Effector memory CD4-positive, alpha-beta T cell (primary cell): ENCODE measurements at places on chromosomes 1 and 21.

- no peaks in the 10 kb centered on the region for H3K27me3 ChIP-seq
- H3K27ac ChIP-seq: no peak overlapping the region
- peaks cover 33% of the 10 kb centered on the region for H3K36me3 ChIP-seq
- H3K4me1 ChIP-seq: peaks cover 3% of the 10 kb centered on the region
Measured at GRCh38 chr21:36235058-36235582, 78.5 kb downstream of the DOP1B start.

DNA sequence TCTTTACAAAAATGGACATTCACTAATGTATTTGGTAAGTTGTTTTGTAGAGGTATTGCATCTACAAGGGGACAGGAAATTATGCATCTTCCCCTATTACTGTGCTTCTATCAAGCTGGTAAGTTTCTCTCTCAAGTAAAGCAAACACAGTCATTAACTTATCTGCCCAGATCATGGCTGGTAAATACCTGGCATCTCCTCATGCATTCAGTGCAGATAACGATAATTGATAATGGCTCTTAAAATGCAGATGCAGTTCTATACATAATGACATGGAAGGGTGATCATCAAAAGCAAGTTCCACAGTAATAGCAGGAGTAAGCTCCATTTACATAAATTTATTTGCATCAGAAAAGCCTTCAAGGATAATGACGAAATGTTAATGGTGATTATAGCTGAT lies 122.4 kb downstream of the SIPA1L2 start:
- no peak overlapping the region for H3K4me3 ChIP-seq
- no peaks in the 10 kb centered on the region for H3K36me3 ChIP-seq
- H3K4me1 ChIP-seq: no peaks in the 10 kb centered on the region
- no peak for DNase-seq
- H3K27me3 ChIP-seq: no peaks in the 10 kb centered on the region
- H3K27ac ChIP-seq: no peak overlapping the region

GRCh38 chr1:229287267-229287666 lies 16.4 kb downstream of the RAB4A start:
- H3K4me3 ChIP-seq: no peak overlapping the region
- no peaks in the 10 kb centered on the region for H3K27me3 ChIP-seq
- H3K27ac ChIP-seq: no peak overlapping the region

- no peaks in the 10 kb centered on the region for H3K27me3 ChIP-seq
- no peak overlapping the region for H3K4me3 ChIP-seq
- H3K36me3 ChIP-seq: no peaks in the 10 kb centered on the region
- DNase-seq: no peak
Measured at GRCh38 chr1:228079601-228080263, 2.8 kb upstream of the ARF1 start.

DNA sequence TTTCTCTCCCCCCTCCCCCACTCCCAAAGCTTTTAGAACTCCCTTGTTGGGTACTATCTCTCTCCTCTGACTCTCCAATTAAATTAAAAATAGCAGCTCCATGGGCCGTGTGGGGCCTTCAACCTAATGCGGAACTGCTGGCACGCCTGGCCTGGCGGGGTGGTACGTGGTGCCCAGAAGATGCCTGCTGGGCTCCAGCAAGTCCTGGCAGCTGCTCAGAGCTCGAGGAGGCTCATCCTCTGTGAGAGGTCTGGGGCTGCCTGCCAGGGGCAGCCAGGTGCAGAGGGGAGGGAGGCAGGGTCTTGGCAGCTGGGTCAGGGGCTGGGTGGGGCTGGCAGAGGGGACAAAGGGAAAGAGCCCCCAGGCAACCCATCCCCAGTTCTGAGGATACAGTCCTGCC lies 74.4 kb downstream of the ACTL8 start:
- no peak for DNase-seq
- H3K4me3 ChIP-seq: no peak overlapping the region
- no peaks in the 10 kb centered on the region for H3K36me3 ChIP-seq
- H3K4me1 ChIP-seq: no peaks in the 10 kb centered on the region
- H3K27ac ChIP-seq: no peak overlapping the region

- no peaks in the 10 kb centered on the region for H3K4me1 ChIP-seq
- H3K4me3 ChIP-seq: no peak overlapping the region
- no peaks in the 10 kb centered on the region for H3K36me3 ChIP-seq
- H3K27ac ChIP-seq: no peak overlapping the region
- peaks cover 12% of the 10 kb centered on the region for H3K27me3 ChIP-seq
Measured at GRCh38 chr1:10888291-10888690, 91.8 kb upstream of the CASZ1 start.

DNA sequence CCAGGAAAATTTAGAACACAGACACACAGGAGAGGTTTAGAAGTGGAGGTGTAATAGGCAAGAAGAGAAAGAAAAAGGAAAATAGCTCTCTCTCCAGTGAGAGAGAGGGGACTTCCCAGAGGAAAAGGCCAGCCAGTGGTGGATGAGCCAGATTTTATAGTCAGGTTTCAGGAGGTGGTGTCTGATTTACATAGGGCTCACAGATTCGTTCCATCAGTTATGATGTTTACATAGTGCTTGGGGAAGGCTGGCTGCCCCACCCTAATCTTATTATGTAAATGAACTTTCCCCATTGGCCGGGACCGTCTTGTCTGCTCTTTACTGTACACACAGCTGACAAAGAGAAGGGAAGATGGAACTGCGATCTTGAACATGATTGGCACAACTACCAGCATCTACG lies 797.3 kb downstream of the PLA2G4A start:
- no peak overlapping the region for H3K27ac ChIP-seq
- no peaks in the 10 kb centered on the region for H3K36me3 ChIP-seq
- DNase-seq: no peak
- no peaks in the 10 kb centered on the region for H3K27me3 ChIP-seq
- no peak overlapping the region for H3K4me3 ChIP-seq

DNA sequence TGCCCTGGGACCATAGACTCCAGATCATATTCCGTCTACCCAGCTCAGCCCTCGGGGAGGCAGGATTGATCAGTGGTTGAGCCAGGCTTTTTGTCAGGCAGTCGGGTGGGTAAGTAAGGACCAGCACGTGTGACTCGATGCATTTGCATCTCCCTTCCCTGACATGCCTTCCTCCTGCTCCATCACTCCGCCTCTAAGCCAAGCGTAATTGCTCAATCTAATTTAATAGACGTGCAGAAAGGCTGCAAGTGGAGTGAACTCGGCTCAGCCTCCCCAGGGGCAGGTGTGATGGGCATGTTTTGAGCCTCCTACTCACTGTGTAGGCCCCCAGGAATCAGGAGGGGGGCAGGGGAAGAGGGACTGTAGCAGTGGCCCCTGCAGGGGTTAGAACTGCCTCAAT lies 34.6 kb upstream of the GRIK3 start:
- no peaks in the 10 kb centered on the region for H3K36me3 ChIP-seq
- H3K27me3 ChIP-seq: no peaks in the 10 kb centered on the region
- DNase-seq: no peak
- H3K27ac ChIP-seq: no peak overlapping the region

DNA sequence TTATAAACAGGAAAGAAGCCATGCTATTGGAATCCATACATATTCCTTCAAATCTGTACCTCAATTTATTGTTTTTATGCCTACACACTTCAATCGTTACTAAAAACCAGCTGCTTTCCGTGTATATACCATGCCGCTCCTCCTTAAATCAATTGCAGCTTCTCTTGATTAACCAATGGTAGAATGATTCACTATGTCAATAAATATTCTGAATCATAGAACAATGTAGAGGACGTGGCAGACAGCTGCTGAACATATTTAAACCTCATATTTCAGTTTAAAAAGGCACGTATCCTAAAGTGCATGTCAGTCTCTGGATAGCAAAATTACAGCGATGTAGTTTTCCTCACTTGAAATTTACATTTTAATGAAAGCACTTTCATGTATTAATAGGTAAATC lies 100.4 kb downstream of the MRPL39 start:
- no peaks in the 10 kb centered on the region for H3K36me3 ChIP-seq
- H3K27me3 ChIP-seq: no peaks in the 10 kb centered on the region
- H3K4me3 ChIP-seq: no peak overlapping the region
- H3K4me1 ChIP-seq: no peaks in the 10 kb centered on the region
- H3K27ac ChIP-seq: no peak overlapping the region

GRCh38 chr1:181445436-181445835 lies 37.9 kb upstream of the CACNA1E start:
- no peak for DNase-seq
- no peak overlapping the region for H3K27ac ChIP-seq
- no peaks in the 10 kb centered on the region for H3K4me1 ChIP-seq
- no peaks in the 10 kb centered on the region for H3K27me3 ChIP-seq

DNA sequence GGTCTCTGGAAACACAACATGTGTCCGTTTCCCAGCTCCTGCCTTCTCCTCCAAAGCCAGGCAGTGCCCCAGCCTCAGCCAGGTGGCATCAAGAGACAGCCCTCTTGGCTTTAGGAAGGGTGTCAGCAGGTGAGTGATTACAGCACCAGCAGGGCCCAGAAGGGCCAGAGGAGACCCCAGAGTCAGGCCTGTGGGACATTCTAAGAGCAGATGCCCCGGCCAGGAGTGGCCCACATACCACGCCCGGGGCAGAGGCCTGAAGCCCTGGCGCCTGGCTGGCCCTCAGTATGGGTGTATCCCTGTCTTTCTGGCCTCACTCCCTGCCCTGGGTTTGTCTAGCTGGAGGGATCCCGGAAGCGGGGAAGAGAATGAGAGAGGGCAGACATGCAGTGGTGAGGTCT lies 109.2 kb downstream of the CASZ1 start:
- H3K27ac ChIP-seq: no peak overlapping the region
- H3K27me3 ChIP-seq: no peaks in the 10 kb centered on the region
